ENCODE measurements at places on chromosomes 3 and 15.

DNA sequence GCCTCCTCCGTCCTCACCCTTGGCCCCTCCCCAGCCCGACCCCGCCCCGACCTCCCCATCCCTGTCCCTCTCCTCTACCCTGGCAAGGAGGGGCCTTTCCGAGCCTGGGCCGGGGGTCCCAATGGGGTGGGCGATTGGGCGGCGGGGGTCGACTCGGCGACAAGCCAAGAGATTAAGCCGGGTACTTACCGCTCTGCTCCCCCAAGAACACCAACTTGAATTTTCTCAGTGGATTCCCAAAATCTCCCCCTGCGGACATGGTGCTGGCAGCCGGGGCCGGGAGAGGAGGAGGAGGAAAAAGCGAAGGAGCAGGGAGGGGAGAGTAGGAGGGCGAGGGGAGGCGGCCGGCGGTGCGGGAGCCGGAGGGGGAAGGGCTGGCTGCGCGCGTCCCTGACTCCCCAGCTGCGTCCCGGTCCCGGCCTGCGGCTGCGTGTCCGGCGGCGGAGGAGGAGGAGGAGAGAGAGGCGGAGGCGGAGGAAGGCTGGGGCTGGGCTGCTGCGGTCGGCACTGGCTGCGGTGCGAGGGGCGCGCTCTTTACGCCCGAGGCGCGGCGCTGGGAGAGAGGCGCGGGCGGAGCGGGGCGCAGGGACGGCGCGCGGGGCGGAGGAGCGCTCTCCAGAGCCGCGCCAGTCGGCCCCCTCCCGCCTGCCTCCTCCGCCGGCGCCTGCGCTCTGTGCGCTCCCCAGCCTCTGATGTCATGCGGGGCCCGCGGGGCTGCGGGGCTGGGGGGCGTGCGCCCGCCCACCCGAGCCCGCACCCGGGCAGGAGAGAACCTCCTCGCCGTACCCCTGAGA, at the start of gene RAB6B:
Gene RAB6B, minus strand, starts transcription at position 675 of the 794 bp plus-strand sequence. Its CDS starts 416 bp downstream, at position 259.
- DNase-seq, result peak; percentile 86

DNA sequence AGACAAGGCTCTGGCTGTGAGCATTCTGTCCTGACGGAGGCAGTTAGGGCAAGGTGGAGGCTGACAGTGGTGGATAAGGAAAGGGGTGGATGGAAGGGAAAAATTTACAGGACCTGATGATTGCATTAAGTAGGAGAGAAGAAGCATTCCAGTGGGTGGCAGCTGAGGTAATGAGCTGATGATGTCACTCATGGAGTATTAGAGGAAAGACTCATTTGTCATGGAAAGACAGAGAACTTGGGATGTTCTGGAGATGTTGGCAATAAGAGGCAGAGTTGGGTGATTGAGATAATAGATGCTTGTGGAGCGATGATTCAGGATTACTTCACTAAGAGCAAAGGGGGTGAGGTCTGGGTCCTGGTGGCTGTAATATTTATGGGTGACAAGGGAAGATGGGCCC, 63.6 kb upstream of the SCN5A start:
- no peak for DNase-seq

DNA sequence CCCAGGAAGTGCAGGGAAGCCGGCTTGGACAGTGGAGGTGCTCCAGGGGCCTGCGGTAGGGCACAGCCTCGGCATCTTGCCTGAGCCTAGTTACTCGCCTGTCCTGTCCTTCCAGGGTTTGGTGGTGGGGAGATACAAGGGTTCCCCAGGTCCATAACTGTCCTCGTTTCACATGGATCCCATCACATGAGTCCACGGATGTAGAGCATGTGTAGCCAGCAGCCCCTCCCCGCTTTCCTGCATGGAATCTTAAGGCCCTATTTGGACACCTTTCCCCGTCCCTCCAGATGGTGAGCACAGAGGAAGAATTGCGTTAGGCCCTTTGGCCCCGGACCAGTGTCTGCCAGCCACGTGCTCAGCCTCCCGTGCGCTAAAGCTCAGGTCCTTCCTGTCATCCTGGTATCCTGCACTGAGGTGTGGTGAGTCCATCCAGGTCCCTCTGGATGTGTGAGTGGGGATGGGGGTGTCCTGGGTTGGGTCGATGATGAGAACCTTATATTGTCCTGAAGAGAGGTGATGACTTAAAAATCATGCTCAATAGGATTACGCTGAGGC, 230.4 kb downstream of the SNRPN start:
- DNase-seq, result no peak

GRCh38 chr15:25989327-25989726, 126.2 kb upstream of the ATP10A start:
- DNase-seq, result no peak
